ENCODE measurements at places on chromosomes 11 and 22.

DNA sequence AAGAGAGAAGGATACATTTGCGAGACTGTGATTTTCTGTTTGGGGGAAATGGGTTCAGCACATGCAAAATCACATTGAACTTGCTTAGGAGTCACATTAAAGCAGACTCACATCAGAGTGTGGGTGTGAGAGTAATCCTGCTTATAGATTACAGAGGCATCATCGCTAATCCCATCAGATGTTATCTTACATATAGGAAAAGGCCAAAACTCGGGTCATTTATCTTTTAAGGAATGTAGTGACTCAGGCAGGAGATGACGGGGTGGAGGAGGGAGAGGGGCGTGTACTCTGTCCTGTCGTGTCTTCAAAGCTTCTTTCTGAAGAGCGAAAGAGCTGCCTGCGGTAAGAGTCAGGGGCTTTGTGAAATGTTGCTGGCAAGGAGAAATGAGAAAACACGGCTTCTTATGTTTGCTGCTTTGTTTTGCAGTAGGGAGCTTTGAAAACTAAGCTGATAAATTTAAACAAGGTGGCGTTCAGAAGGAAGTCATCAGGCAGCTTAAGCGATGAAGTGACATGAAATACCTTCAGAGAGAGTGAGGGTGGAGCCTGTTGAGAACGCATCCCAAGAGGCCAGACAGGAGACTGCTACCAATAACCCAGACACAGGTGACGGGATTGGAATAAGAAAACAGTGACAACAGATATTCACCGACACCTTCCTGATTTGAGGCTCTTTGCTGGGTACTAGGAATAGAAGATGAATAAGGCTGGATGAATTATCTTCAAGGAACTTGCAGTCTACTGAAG is 2.2 kb upstream of the C11orf16 start:
- peak; percentile 91 for DNase-seq

- DNase-seq = no peak
These were observed 20.8 kb upstream of the DLAT start for GRCh38 chr11:112004389-112004788.

DNA sequence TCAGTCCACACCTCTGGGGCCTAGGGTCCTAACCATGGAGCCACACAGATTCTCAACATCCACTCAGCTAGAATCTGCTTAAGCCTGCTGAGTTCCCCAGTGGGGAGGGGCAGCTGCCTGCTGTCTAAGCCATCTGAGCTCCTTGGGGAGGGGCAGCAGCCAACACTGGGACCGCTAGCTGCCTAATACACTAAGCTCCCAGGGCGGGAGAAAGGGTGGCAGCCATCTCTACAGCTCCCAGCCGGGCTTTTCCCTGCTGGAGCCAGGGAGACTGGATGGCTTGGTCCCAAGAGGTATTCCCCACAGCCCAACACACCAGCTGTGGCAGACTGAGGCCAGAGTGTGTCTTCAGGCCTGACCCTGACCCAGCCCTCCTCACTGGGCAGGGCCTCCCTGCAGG is 217.3 kb upstream of the TMEM45B start:
- DNase-seq = no peak

- DNase-seq = no peak
These were observed 37.8 kb downstream of the FDX1 start for GRCh38 chr11:110467556-110467955.

- DNase-seq = no peak
These were observed 54.9 kb downstream of the LINC01488 start for GRCh38 chr11:69536406-69536805.

- DNase-seq = no peak
These were observed 6.3 kb downstream of the DEPDC7 start for GRCh38 chr11:33021937-33022336.

GRCh38 chr11:33211153-33211552 is 46.0 kb upstream of the HIPK3 start:
- DNase-seq = no peak

GRCh38 chr11:60761436-60762190 is 4.9 kb downstream of the MS4A15 start:
- DNase-seq = no peak

GRCh38 chr11:132448334-132448995 is 1078.0 kb downstream of the NTM start:
- no peak for DNase-seq

- DNase-seq = peak; percentile 68
These were observed 66.3 kb downstream of the C11orf91 start for GRCh38 chr11:33634291-33634834.

DNA sequence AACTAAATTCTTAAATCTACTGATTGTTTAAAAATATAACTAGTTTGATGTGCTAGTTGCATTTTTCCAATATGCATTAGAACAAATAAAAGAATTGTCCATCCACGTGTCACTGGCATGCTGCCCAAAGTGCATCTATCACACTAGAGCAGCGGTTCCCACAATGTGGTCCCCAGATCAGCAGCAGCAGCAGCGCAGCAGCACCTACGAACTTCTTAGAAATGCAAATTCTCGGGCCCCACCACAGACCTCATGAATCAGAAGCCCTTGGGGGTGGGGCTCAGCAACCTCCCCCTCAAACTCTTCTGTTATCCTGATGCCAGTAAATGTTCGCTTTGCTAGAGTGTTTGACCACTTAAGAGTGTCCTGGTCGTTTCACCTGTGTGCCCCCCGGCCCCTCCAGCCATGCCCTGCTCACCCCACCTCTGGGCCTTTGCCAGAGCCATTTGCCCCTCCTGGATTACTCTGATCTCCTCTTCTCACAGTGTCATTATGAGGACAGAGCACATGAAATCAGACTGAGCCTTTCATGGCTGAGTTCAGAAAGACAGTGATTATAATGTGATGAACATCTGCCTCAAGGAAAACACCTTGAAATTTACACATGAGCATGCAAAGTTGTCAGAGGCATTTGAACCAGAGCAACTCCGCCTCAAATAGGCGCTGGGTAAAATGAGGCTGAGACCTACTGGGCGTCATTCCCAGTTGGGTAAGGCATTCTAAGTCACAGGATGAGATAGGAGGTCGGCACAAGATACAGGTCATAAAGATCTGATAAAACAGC is 12.6 kb upstream of the VSIG10L2 start:
- DNase-seq = no peak

- no peak for DNase-seq
These were observed 17.9 kb downstream of the LINC01488 start for GRCh38 chr11:69499186-69499917.

DNA sequence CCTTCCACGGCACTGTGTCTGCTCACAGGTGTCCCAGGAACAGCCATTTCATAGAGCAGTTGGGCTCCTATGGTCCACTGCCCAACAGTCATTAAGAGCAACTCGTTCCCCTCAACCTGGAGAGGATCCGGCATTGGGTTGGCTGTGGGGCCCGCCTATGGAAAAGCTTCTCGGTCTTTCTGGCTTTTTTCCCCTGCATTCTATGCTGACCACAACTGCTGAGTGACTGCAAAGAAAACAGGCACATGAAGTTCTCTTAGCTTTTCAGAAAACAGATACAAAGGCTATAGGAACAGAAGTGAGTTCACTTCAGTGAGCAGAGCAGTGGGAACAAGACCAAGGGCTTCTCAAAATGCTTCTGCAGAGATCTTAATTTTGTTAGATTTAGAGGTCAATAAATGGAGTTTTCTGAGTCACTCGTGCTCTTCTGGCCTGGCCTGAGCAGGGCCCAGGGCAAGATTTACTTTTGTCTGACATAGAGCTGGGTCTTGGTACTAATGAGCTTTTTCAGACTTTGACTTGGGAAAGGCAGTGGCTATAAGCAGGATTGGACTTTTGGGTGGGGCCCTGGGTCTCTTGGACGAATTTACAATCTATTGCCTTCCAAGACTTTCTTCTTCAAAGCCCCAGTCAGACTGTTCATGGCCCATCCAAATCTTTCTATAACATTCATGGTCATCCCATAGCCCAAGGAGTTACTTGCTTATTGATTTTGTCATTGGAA is 13.6 kb upstream of the APOL5 start:
- DNase-seq = peak; percentile 45

GRCh38 chr22:50004918-50005317 is 7.6 kb downstream of the IL17REL start:
- no peak for DNase-seq

- no peak for DNase-seq
These were observed 85.7 kb downstream of the CSNK2A3 start for GRCh38 chr11:11267312-11267711.

DNA sequence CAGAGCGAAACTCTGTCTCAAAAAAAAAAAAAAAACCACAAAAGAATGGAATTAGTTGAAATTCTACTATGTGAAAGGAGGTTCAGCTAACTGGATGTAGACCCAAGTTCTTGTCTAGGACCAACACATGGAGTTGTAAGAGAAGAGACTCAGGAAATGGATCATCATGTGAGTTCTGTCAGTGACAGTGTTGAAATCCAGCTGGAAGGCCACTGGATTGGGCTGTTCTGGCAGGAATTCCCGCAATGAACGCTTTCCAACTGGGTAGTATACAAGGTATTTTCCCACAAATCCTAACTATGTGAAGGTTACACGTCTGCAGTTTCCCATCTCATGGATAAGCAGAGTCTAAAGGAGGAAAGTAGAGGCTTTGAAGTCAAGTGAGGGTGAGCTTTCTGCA is 151.2 kb downstream of the MAML2 start:
- DNase-seq = no peak

GRCh38 chr11:62122076-62122475 is 1.7 kb upstream of the INCENP start:
- DNase-seq = no peak

DNA sequence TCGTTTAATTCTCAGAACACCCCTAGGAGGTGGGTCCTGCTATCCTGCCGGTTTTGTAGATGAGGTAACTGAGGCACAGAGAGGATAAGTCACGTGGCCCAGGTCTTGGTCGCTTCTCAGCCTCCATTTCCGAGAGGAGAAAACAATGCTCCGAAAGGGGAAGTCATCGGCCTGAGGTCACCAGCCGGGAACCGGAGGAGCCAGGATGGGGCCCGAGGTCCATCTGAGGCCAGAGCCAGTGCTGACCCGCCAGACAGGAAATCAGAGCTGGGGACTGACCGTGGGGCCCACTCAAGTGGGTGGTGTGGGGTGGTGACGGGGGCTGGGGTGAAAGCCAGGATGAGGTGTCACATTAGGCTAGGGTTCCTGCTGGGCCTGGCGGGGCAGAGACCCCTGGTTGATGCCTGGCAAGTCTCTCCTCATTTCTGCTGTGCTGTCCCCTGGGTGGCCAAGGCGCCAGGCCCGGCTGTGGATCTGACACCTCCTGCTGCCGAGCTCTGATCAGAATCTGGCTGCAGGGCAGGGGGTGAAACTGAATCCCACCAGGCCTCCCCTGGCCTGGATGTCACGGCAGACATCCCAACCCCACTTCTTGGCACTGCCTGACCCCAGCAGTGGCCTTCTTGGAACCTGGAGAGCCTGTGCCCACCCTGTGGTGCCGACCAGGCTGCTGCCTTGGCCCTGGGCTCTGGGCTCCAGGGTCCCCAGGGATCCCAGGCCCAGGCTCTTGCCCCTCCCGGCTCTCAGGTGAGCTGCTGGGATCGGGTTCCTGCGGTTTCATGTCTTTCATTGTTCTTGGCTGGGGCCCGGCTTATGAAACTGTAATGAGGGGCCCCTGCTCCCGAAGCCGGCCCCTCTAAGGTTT is 12.0 kb downstream of the TRIOBP start:
- DNase-seq = no peak

DNA sequence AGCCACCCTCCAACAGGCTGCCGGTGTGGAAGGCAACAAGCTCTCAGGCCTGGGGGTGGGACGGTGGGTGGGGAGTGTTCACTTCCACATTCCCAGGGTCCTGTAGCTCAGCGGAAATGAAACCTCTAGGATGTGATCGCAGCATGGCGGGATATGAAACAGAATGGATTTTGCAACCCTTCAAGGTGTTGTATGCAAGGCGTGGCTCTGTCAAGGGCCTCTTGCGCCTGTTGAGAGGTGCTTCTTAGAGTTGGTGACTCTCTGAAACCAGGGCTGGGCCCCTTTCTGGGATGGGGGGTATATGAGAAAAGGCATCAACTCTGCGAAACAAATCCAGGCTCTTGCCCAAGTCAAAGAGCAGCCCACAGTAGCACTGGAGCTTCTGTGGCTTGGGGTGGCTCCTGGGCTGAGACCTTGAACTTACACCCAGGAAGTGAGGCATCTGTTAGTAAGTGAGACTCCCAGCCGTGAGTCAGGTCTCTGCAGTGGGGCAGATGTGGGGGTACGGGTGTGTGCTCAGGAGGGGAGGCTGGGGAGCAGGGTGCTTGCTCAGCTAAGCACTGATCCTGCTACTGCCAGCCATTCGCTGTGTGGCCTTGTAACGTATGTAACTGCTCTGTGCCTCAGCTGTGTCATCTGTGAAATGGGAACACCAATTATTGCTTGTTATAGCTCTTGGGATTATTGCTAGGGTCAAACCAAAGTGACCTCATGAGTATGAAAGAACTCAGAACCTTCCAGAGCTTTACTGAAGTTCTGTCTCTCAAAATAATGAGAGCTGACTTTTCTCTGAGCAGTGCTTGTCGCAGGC is 28.3 kb downstream of the NECTIN1 start:
- peak; percentile 26 for DNase-seq

- DNase-seq = no peak
These were observed 107.7 kb downstream of the CTTN start for GRCh38 chr11:70505761-70506657.

DNA sequence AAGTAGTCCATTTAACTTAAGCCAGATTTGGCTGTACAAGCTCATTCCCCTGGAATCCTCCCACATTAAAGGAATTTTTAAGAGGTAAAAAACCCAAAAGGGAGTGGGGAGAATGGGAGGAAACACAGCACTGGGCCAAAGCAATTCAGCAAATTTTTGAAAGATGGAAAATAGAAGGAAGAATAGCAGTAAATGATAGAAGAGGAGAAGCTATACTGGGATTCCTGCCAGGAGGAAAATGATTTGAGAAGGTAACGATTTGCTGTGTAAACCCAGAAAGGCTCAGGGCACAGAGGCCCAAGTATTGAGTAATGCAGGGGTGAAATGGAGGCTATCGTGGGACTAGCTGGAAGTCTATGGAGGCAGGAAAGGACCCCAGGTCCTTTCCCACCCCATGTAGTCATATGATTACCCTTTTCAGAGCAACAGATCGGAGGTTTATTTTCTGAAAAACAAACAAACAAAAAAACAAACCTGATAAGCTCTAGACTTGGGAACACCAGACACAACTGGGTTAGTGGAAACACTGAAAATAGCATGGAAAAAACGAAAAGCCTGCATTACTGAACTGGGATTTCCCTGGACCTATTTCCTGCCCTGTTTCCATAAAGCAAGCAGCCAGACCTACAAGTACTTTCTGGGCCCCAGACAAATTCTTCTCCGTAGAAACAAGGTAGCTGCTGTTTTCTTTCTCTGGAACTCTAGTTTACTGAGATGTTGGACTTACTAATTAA is 140.0 kb downstream of the SWAP70 start:
- DNase-seq = peak; percentile 87

GRCh38 chr11:57363131-57364080 is 17.5 kb downstream of the PRG3 start:
- no peak for DNase-seq

- DNase-seq = no peak
These were observed 1485.7 kb downstream of the BRD1 start for GRCh38 chr22:48342016-48342415.

DNA sequence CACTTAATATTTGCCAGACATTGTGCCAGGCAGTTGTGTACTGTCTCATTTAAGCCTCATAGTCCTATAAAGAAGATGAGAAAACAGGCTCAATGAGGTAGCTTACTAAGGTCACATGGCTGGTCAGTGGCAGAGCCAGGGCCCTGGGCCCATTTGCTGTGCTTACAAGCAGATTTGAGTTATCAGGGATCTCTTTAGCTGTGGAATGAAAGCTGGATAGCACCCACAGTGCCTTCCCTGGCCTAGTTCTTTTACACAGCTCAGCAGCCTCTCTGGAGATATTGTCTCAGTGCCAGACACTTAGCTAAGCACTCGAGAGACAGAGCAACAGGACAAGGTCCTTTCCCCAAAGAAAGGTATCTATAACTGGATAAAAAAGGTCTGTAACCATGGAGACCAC is 6.1 kb downstream of the TMEM86A start:
- DNase-seq = no peak

GRCh38 chr11:12569499-12570425 is 104.5 kb upstream of the TEAD1 start:
- DNase-seq = no peak
